ENCODE measurements at places on chromosomes 5 and 9. TPM values are rescaled to one million over a fixed set of nuclear protein-coding genes. Genes with fewer than 3 reads are reported as not detected.

DNA sequence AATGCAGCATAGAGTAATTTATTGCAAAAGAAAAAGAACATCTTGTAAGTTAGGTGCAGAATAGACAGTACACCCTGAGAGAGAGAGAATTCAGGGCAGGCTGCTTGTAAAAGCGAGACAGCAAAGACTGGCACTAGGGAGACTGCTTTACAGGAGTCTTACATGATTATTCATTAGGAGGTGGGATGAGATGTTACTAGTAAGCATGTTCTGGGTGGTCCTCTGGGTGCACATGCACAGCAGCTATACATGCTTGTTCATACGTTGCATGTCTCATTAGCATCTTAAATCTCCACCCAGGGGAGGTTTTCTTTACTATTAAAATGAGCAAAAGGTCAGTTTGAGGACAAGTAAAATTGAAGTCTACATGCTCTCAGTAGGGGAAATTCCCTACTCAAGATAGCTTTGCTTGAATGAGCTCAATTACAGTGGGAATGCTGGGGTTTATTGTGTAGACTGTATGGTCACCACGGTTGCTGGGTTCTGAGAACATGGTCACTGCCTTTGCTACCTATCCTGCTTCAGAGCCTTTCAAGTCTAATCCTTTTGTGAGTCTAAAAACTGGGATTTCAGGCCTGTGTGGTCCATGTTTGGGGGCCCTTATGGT, 60.6 kb downstream of the RGS7BP start:
- ATAC-seq, result no peak

Gene PCDHGA12
- 1.5 TPM for total RNA-seq

DNA sequence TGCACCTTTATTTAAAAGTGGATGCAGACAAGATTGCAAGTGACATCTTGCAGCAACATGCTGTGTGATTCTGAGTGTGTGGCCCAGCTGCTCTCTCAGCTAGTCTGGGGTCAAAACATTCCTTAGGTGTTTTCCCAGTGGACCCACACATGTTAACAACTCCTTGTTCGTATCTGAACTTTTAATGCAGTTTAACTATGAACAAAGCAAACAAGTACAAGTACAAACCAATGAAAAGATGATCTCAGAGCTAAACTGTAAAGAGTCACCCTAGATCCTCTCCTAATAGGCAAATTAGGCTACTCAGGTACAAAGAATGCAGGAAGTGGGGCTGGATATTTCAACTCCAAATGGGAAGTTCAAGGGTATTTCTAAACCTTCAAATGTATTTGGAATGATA, 108.4 kb downstream of the ENTREP1 start:
- peak; percentile 55 for ATAC-seq

DNA sequence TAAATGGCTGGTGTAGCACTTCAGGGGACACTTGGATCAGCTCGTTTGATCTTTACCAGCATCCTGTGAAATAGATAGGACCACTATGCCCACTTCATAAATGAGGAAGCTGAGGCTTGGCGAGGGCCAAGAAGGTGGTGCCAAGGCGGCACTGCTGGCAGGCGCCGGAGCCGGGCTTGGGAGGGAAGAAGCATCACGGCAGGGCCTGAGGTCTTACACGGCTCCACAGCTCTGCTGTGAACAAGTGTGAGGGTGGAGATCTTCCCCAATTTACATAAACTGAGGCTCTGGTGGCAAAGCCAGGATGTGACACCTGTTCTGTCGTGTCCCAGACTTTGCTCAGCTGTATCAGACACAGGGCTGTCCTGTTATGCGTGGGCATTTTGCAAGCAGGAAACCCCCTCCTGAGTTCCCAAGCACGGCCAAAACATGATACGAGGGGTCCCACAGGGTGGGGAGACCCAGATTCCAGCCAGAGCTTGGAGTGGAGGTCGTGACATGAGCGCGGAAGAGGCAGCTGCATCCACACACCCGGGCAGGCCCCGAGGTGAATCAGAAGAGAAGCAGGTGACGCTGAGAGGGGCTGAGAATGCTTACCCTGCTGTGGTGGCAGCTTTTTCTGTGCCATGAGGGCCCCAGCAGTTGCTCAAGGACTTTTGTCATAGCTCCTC, 117.5 kb upstream of the BOD1 start:
- peak; percentile 8 for ATAC-seq

DNA sequence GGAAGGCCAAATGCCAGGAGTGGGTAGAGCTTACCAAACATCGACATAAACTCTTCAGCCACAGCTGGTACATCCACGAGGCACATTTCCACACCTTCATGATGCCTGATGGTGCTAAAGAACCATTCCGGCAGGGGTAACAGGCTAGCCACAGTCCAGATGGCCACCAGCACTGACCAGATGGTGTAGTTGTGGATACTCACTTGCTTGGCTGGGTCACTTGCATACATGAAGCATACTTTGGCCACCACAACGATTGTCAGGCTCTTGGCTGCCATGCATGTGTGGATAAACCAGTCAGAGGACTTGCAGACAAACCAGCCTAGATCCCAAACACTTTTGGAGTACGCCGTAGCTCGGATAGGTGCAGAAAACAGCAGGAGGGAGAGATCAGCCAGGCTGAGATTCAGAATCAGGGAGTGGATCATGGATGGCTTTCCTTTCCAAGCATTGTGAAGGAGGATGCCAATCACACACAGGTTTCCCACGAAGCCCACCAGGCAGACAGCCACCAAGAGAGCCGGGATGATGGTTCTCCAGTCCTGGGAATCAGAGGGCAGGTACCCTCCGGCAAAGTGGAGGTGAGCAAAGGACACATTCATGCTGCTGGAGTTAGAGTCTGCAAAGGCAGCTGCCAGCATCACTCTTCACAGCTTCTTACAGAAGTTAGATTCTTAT, 378 bp downstream of the GPR151 start:
- ATAC-seq, result no peak

Gene CRHBP
- total RNA-seq, result 0.36 TPM

GRCh38 chr9:89712283-89712682, 107.5 kb downstream of the GADD45G start:
- no peak for ATAC-seq

- ATAC-seq, result no peak
Measured at GRCh38 chr5:120538644-120539043, 74.5 kb downstream of the PRR16 start.

DNA sequence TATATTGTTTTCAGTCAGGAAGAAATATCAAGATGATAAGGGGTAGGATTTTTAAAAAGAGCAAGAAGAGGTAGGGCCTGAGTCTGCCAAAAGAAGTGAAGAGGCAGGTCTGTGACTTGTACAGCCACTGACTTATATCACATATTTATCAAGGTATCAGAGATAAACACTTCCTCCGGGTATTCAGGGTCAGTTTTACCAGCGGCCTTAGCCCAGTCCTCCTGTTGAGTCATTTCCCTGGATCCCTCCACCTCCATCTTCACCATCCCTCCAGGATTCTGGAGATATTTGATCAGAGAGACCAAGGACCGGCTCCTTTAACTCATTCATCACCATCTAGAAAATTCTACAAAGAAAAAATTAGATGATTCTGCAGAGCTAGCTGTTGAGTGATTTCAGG, 375.7 kb upstream of the TUSC1 start:
- no peak for ATAC-seq

Gene LMBRD2
- total RNA-seq, result 5.8 TPM

GRCh38 chr9:70080481-70081119, 37.0 kb downstream of the MAMDC2 start:
- no peak for ATAC-seq

Gene LRRC14B
- total RNA-seq, result not detected

DNA sequence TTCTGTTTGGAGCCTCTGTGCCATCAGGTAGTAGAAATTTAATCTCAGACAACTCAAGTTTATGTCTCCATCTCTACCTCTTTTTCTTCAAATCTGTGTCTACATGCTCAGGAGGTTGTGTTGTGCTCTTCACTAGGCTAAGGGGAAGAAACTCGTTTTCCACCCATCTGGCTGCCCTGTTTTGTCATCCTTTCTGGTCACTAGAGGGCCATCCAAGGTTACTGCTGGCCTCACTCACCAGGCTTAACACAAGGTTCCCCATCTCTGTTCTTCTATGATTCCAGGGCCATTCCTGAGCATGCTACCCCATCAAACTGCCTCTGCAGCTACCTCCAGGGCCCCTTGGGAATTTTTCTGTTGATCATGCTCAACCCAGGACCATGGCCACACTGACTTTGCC, 213.3 kb upstream of the FBXL7 start:
- no peak for ATAC-seq

GRCh38 chr9:88953381-88954029, 37.8 kb upstream of the S1PR3 start:
- no peak for ATAC-seq

Gene S1PR3
- total RNA-seq, result 2.2 TPM
